CD14-positive monocyte (primary cell): ENCODE measurements at places on chromosomes 13 and 19.

DNA sequence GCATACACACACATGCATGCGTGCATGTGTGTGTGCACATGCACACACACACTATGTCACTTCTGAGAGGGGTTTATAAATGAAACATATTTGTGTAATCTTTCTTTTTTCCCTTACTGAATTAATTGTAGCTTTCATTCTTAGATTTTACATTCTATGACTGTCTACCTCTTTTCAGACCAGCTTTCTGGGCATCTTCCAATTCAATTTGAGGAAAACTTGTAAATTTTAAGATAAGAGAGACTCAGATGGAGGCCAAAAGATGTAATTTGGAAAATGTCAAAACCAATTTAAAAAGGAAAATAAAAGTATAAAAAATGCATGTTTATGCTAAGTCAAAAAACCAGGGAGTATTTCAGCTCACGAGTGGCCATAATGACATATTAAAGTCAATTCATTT lies 594.5 kb downstream of the OLFM4 start:
- DNase-seq, result no peak

- peak; percentile 69 for DNase-seq
These were observed 843 bp downstream of the ANO8 start for GRCh38 chr19:17333611-17334413.

DNA sequence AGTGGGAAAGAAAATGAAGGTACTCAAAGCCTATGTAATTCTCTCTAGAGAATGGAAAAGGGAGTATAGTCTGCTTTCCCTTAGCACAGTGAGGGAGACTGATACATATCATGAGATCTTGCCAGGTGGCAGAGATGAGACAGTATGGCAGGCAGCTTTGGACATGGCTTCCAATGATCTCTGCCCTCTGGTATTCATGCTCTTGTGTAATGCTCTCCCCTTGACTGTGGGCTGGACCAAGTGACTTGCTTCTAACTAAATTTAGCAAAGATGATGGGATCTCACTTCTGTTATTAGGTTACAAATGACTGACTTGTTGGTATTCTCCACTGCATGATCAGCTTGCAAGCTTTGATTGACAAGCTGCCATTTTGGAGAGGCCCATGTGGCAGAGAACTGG lies 10.2 kb downstream of the ZNF132 start:
- no peak for DNase-seq

DNA sequence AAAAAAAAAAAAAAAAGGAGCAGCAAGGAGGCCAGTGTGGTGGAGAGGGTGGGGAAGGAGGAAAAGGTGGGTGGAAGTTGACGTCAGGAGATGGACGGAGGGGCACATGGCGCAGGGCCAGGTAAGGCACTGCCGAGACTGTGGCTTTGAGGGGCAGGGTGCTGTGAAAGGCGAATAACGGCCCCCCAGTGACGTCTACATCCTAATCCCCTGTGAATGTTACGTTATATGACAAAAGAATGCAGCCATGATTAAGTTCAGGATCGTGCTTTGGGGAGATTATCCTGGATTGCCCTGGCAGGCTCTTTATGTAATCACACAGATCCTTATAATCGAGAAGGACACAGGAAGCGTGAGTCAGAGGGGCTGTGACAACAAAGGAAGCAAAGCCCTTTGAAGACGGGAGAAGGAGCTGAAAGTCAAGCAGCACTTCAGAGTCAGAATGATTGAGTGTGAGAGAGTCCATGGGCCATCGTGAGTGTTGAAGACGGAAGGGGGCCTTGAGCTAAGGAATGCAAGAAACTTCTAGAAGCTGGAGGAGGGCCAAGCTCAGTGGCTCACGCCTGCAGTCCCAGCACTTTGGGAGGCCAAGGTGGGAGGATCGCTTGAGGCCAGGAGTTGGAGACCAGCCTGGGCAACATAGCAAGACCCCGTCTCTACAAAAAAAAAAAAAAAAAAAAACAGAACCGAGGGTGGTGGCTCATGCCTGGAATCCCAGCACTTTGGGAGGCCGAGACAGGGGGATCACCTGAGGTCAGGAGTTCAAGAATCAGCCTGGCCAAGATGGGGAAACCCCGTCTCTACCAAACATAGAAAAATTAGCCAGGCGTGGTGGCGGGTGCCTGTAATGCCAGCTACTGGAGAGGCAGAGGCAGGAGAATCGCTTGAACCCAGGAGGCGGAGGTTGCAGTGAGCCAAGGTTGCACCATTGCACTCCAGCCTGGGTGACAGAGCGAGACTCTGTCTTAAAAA lies 13.8 kb upstream of the CEACAM16 start:
- peak; percentile 88 for DNase-seq

DNA sequence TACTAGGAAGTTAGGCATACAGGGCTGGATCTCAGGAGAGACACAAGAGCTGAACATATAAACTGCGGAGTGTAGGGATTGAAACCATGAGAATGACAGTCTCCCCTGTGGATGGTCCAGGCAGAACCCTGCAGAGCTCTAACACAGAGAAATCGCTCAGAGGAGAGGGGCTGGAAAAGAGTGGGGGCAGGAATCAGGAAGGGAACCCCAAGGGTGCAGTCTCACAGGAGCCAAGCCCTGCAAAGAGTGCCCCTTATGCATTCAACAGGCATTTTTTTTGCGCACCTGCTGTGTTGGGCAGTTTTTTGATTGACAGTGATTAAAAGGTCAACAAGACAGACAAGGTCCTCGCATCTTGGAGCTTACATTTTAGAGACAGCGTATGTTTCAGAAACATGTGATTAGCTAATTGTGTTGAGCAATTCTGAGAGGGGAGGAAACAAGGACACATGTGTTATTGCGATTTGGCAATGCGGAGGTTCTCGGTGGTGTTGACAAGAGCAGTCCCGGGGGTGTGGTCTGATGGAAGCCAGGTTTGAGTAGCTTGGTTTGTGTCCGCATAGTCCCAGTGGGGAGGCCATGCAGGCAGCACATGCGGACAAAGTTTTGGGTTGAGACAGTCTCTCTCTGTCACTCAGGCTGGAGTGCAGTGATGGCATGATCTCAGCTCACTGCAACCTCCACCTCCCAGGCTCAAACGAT lies 182.6 kb upstream of the IRS2 start:
- DNase-seq, result no peak

- no peak for DNase-seq
These were observed 1.2 kb upstream of the CDC34 start for GRCh38 chr19:530134-531008.

GRCh38 chr13:99606324-99607066 lies 105.2 kb downstream of the TM9SF2 start:
- DNase-seq, result peak; percentile 83

- no peak for DNase-seq
These were observed 3.4 kb downstream of the RPL36 start for GRCh38 chr19:5693195-5694166.

- DNase-seq, result peak; percentile 76
These were observed 567 bp upstream of the SMG9 start for GRCh38 chr19:43755256-43755801.

DNA sequence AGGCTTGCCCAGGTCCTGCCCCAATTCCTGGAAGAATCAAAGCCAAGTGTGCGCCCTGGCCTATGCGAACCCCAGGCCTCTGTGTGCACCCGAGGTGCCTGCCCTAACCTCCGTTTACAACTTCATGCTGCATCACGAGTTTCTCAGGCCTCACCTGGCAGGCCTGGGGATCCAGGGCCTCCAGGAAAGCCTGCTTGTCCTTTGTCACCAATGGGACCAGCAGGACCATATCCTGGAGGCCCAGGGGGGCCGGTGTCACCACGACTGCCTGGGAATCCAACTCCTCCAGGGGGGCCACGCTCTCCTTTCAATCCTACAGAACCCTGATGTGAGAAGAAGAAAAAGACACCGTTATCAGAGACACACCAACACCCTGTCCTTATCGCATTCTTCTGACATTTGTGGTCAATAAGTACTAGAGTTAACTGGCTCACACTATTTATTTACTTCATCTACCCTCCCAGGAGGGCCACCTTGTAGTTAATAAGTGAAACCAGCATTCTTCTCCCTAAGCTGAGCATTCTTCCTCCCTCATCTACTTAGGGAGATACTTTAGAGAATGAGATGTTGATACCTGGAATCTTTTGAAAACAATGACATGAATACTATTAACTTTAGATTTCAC lies 120.6 kb downstream of the COL4A1 start:
- DNase-seq, result no peak

DNA sequence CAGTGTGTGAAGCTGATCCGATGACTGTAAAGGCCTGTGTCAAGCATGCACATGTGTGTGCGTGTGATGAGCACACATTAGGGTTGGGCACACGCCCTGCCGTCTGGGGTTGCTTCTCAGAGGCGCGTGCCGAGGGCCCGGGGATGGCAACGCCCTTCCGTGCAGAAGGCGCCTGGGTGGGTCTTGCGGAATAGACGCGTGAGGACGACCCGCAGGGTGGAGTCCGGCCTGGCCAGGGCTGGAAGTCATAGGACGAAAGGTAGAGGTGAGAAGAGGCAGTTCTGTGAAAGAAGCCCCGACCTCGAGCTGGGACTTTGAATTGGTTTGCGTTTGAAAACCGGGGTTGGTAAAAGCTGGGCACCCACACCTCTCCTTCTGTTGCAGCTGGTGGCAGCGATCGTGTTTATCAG lies 35.7 kb downstream of the TMEM255B start:
- no peak for DNase-seq

GRCh38 chr13:97069050-97069815 lies 75.0 kb upstream of the OXGR1 start:
- DNase-seq, result no peak

- DNase-seq, result peak; percentile 69
These were observed 30.8 kb downstream of the DNAJC3 start for GRCh38 chr13:95707442-95708390.
